ENCODE measurements at places on chromosomes 4 and X. TPM values are rescaled to one million over a fixed set of nuclear protein-coding genes. Genes with fewer than 3 reads are reported as not detected.
A peak's percentile ranks its signal among the peaks of the same experiment; 100 is the strongest.

- DNase-seq = no peak
Observed at GRCh38 chr4:26075583-26075982, 161.6 kb downstream of the SMIM20 start.

- no peak for DNase-seq
Observed at GRCh38 chrX:96843566-96843965, 40.1 kb upstream of the RPA4 start.

- DNase-seq = peak; percentile 6
Observed at GRCh38 chrX:74349387-74349786, 45.4 kb downstream of the ZCCHC13 start.

Gene TENT5D
- not detected for total RNA-seq

DNA sequence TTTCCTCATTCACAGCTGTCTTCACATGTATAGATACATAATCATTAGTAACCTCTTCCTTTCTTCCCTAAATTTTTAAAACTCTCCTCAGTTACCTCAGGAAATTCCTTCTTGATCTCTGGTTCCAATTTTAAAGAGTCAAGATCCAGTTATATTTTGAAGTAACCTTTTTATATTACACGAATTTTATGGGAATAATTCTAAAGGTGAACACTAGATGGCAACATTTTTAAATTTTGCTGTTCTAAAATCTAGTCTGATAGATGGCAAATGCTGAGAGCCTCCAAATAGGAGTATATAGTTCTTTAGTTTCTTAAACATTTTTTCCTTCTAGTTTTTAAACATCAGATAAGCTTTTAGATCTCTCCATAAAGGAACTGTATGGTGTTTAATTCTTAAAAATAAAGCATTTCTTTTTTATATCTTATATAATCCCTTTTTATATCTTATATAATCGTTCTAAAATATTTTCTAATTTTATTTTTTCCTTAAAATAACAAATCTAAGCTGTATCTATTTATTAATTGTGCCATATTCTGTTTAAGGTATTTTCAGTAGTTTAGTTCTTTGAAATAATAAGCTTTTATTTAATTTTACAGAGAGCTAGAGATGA, 37.9 kb upstream of the PAPSS1 start:
- DNase-seq = no peak

- DNase-seq = no peak
Observed at GRCh38 chrX:109782994-109783700, 50.1 kb upstream of the ACSL4 start.

Gene AKAP4
- total RNA-seq = not detected

GRCh38 chr4:108398316-108398715, 222.1 kb upstream of the RPL34 start:
- DNase-seq = no peak

Data from HCT116 (cell line).